ENCODE measurements at places on chromosomes 5 and 9.

DNA sequence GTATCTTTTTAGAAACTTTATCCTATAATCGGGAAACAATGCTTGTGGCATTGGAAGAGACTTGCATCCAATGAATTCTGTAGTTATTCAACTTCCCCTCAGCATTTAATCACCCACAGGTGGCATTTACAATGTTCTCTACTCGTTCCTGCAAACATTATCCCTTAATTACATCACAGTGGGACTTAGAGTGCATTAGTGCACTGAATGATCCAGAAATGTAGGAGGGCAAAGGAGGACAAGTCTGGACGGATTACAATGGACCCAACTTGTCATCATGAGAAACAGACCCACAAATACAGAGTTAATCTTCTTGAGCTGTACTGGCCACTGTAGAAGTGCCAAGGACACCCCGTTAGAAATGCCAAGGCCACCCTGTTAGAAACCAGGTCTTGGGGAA lies 129.1 kb downstream of the DOCK8 start:
- no peak for DNase-seq

GRCh38 chr5:68288707-68289134 lies 73.2 kb downstream of the PIK3R1 start:
- no peak for DNase-seq

- DNase-seq = no peak
Measured at GRCh38 chr5:172574871-172575223, 66.2 kb upstream of the NEURL1B start.

DNA sequence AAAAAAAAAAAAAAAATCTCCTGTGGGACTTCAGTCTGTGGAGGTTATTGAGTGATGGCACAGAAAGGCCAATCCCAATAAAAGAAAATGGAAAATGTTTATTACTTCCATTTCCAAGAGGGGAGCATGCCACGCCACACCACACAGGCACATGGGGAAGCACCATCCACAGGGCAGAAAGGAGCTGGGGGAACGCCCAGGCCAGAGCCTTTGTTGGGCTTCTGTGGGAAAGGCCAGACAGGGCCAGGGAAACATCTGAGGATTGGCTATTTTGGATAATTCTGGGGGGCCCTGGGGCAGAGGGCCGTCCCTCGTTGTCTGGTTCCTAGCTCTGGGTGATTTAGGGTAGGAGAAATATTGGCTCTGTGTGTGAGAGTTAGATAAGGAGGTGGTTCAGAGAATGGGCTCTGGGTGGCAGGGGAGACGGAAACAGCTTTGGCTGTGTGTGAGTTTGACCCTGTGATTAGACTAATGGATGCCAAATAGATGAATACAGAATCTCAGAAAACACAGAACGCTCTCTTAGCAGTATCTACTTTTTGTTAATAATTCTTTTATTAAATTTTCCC lies 49.0 kb upstream of the ABL1 start:
- DNase-seq = no peak

DNA sequence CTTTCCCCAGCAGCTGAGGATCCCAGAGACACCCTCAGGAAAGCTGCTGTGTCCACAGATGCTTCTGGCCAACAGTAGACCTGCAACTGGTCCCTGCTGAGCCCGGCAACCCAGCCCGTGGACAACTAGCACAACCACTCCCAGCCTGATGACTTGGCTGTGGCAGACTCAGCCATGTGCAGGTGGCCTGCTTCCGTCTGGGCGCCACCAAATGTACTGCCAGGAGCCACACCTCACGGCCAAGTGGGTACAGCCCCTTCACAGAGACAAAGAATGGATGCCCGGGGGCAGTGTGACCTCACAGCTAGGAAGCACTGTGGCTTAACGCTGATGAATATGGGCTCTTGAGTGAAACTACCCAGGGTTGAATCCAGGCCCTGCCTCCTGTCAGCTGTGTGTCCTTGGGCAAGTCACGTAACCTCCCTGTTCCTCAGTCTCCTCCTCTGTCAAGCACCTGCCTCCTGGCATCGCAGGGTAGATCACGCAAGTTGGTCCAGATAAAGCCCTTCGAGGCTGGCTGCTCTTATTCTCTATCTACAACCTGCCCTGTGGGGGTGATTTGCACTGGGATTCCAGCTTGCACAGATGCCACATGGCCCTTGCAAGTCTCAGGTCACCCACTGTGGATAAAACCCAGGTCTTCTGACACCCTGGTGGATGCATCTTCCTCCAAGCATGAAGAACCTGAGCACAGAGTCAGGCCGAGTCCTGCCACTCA lies 225.0 kb downstream of the PBX3 start:
- DNase-seq = no peak

GRCh38 chr9:126361810-126362238 lies 35.2 kb downstream of the MVB12B start:
- no peak for DNase-seq

DNA sequence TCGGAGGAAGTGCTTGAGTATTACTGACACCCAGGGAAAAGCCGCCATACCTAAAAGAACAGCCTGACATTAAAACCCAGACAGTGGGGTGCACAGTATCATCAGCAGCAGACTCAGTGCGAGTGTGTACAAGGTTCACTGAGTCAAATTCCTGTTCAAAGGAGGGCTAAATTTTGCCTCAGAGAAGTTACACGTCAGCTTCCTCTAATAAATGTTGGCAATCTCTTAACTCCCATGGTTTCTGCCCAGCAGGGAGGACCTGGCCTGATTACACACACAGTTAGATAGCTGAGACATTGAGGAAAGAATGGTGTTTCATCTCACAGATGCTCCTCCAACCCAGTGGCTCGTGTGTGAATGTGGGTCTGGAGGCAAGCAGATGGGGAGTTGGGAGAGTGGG lies 38.2 kb downstream of the NIPSNAP3B start:
- no peak for DNase-seq

GRCh38 chr5:157496864-157497263 lies 36.9 kb downstream of the NIPAL4 start:
- DNase-seq = no peak
